ENCODE measurements at places on chromosomes 1 and 21.

DNA sequence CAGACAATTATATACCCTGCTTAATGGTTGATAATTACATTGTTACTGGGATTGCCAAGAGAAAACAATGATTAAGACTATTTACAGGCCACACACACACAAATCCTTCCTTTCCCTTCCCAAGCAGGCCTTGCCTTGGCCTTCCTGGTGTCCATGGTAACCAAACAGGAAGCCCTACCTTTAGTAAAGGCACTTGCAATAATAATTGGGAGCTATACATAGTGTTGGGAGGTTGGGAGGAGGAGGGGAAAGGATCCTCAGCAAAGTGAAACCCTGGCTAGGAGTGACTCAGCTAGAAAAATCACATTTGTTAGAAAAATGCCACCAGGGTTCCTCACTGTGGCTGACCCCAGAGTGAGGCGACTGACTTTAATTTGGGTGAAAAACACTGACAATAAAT lies 122.3 kb upstream of the ADAR start:
- no peak for DNase-seq

- DNase-seq = no peak
These were observed 460.5 kb upstream of the ADGRL2 start for GRCh38 chr1:81340239-81340638.

GRCh38 chr1:26187882-26188281 lies 2.5 kb upstream of the CATSPER4 start:
- no peak for DNase-seq

GRCh38 chr1:114466334-114467014 lies 44.5 kb downstream of the TRIM33 start:
- no peak for DNase-seq

- no peak for DNase-seq
These were observed 14.8 kb downstream of the CD2 start for GRCh38 chr1:116769104-116769452.

- no peak for DNase-seq
These were observed 480 bp downstream of the DPYD start for GRCh38 chr1:97920276-97920831.

DNA sequence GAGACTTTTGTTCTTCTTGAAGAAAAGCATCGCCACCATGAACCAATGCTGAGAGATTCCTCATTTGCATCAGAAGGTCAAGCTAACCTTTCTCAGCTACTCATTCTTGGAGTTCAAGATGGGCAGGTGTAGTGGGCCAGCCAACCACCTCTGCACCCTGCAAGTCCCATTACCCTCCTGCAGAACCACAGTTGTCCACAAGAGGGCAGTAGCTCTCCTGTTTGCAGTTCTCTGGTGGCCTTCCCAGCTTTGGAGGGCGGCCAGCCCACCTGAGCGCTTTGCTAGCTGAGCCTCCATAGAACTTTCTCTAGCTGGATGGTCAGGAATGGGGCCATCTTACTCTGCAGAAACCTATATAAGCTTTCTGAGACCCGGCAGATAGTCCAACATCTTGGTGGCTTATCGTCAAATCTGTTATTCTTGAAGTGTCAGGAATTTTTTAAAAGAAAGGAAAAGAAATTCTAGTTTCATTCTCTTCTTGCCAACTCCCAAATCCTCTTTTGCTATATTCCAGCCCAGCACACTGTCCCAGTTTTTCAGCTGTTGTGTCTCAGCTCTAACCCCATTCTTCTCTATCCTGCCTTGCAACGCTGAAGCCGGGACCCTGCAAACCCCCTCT lies 11.0 kb upstream of the LMX1A start:
- peak; percentile 50 for DNase-seq

GRCh38 chr1:182392050-182393028 lies 749 bp upstream of the GLUL start:
- DNase-seq = no peak

- DNase-seq = no peak
These were observed 15.4 kb upstream of the GPR37L1 start for GRCh38 chr1:202107321-202107761.

GRCh38 chr1:51058858-51059257 lies 43.2 kb upstream of the C1orf185 start:
- peak; percentile 7 for DNase-seq

GRCh38 chr1:161113915-161114314 lies 3.9 kb downstream of the PFDN2 start:
- DNase-seq = no peak

GRCh38 chr1:196660852-196661251 lies 9.0 kb downstream of the CFH start:
- no peak for DNase-seq

DNA sequence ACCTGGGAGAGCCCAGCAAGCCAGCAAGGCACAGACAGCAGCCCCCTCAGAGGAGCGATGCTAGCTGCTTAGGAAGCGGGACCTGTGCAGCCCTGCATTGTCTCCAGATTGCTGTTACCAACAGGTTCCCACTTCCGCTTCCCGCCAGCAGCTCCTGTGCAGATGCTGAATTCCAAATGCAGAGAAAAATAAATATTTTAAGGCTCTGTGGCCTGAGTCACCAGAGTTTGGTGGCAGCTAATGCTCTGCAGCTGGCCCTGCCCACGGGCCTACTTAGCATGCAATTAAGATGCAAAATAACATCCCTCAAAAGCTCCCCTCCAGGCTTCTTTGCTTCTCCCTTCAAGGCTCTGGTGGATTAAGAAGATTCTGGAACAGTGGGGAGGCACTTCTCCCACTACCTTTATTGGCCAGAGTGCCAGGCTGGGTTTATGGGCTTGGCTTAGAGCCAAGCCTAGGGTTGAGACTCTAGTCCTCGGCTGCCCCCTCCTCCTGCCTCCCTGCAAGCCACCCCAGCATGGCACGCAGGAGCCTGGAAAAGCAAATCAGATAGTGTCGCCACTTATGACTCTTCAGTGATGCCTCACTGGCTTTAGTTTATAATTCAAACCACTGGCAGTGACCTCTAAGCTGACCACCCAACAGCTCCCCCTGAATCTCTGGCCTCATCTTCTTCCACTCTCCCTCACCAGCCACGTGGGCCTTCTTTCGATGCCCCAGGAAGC lies 207.1 kb upstream of the ZC3H12A start:
- DNase-seq = no peak

GRCh38 chr1:27368869-27369582 lies 2.3 kb upstream of the MAP3K6 start:
- no peak for DNase-seq

DNA sequence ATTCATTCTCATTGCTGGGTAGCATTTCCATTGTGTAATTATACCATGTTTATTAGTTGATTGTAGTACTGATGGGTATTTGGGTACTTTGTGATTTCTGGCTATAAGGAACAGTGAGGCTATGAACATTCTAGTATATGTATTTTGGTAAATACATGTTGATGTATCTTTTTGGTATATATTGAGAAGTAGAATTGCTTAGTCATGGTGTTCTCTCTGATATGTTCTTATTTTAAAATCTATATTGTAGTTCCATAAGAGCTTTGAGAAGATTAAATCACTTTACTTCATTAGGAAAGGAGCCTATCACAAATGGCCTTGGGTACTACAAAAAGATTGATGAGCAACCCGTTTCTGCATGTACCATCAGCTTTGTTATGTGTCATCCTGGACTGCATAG lies 13.4 kb downstream of the MIXL1 start:
- DNase-seq = no peak

- DNase-seq = no peak
These were observed 16.3 kb upstream of the SRSF4 start for GRCh38 chr1:29197993-29198392.

GRCh38 chr1:39378377-39378776 lies 113.1 kb upstream of the BMP8A start:
- DNase-seq = no peak

GRCh38 chr1:3378411-3379208 lies 75.9 kb upstream of the ARHGEF16 start:
- DNase-seq = no peak

DNA sequence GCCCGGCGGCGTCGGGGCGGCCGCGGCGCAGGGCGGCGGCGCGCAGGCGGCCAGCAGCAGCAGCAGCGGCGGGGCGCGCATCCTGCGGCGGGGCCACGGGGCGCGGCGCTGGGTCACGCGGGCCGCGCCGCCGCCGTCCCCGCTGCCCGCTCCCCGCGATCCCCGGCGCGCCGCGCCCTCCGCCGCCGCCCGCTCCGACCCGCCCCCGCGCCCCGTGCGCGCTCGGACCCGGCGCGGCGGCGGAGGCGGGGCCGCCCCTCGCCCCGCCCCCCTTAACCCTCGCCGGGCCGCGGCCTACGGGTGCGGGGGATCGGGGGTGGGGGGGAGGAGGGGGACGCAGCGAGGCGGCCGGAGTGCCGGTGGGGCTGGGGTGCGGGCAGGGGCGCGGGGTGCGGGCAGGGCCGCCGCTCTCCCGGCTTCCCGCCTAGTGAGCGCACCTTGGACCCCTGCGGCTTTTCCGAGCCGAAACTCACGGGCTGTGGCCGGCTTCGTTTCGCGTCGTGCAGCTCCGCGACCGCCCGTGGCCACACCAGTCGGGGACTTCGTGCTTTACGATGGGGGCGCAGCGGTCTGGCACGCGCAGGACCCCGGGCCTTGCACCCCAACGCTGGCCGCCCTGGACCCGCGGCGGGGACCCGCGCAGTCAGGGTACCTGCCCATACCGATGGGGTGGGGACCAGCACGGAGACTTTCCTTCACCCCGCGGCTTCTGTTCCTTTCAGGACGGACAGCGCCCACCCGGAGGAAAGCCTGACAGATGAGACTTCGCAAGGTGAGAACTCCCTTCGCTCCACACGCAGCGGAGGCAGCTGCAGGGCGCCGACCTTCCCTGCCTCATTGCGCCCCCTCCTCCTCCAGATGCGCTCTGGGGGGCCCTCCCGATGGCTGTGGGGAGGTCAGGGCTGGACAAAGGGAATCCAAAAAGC lies at the start of gene FNDC10:
FNDC10 (minus strand) TSS at position 201 of the 926 bp plus-strand sequence; CDS start at position 81, 120 bp downstream.
- DNase-seq = no peak

DNA sequence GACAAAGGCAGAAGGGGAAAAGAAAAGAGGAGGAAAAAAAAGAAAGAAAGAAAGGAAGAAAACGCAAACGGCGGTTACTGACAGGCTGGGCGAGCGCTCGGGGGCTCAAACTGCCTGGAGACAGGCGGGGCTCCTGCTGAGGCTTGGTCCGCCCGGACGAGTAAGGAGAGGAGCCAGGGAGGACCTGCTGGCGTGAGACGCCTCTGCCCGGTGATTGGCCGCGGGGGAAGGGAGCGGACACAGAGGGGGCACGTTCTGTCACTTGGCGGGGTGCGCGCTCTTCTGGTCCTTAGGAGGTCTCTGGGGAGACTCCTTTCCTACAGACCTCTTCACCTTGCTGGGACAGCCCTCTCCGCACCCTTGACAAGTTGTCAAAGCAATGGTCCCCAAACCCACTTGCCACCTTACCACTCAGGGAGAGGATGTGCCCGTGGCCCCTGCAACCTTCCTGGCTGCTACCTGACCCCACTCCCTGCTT lies 791 bp upstream of the PIK3R3 start:
- no peak for DNase-seq

DNA sequence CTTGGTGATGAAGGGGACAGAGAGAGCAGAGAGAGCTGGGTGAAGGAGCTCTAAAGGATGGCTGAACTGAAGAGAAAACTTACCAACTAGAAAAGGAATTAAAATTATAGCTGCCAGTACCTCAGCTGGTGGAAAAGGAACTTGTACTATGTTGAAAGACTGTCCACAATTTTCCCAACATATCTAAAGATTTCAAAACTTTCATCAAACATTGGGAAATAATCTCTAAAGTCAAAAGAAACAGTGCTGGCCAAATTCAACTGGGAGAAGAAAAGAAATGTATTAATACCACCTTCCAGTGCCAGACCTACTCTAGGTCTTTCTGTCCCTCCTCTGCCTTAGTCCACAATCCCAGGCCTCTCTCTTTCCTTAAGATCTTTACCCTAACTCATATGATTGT lies 6.1 kb downstream of the SMG5 start:
- DNase-seq = no peak

DNA sequence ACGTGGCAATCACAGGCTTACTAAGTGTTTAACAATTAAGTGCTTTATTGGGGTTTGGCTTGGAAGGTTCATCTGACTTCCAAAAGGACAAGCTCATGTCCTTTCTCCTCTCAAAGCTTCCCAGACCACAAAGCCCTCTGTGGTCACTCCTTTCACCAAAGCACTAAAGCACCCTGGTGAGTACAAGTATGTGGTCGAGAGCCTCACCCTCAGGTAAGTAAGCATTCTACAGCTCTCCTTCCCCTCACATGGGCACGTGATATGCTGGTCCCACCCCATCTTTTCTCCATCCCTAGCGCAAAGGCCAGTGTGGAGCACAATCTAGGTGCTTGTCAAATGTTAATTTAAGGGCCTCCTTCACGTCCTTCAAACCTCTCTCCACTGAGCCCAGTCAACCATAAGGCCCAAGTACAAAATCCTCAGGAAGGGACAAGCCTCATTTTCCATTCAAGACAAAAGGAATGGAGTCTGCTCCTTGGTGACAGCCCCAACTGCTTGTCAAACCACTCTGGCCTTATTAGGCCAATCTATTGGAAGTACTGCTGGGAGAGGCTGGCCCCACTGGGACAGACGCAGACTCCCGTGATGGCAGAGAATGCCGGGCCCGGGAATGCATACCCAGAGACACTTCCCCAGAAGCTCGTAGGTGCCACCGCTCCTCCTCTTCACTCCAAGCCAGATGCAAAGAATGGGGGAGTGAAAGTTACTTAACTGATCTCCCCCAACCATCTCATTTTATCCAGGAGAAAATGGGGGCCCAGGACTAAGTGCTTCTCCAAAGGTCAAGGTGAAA lies 7.8 kb downstream of the STMN1 start:
- DNase-seq = no peak

DNA sequence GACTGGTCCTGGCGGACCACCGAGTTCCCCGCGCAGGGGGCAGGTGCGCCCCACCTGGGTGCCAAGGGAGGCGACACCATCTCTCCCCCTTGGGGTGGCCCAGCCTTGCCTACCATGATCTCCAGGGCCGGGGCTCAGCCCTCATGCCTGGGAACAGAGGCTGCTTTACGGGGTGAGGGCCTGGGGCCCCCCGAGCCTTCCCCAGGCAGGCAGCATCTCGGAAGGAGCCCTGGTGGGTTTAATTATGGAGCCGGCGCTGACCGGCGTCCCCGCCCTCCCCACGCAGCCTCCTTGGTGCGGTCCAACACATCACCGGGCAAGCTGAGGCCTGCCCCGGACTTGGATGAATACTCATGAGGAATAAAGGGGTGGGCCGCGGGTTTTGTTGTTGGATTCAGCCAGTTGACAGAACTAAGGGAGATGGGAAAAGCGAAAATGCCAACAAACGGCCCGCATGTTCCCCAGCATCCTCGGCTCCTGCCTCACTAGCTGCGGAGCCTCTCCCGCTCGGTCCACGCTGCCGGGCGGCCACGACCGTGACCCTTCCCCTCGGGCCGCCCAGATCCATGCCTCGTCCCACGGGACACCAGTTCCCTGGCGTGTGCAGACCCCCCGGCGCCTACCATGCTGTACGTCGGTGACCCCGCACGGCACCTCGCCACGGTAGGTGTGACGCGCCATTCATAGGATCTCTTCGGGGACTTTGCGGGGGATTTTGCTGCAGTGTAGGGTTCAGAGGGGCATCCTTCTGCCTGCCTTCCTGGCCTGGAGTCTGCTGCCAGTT lies 38.2 kb downstream of the TP73 start:
- DNase-seq = no peak

- no peak for DNase-seq
These were observed 14.1 kb upstream of the NUAK2 start for GRCh38 chr1:205335692-205336091.
